ENCODE measurements at places on chromosomes 3 and 15. TPM values are rescaled to one million over a fixed set of nuclear protein-coding genes. Genes with fewer than 3 reads are reported as not detected.

Gene SAXO2
- total RNA-seq = 2.6 TPM

Gene NEO1
- total RNA-seq = 36.0 TPM

Gene FBXO40
- 0.23 TPM for total RNA-seq

Gene MNS1
- total RNA-seq = 1.1 TPM

DNA sequence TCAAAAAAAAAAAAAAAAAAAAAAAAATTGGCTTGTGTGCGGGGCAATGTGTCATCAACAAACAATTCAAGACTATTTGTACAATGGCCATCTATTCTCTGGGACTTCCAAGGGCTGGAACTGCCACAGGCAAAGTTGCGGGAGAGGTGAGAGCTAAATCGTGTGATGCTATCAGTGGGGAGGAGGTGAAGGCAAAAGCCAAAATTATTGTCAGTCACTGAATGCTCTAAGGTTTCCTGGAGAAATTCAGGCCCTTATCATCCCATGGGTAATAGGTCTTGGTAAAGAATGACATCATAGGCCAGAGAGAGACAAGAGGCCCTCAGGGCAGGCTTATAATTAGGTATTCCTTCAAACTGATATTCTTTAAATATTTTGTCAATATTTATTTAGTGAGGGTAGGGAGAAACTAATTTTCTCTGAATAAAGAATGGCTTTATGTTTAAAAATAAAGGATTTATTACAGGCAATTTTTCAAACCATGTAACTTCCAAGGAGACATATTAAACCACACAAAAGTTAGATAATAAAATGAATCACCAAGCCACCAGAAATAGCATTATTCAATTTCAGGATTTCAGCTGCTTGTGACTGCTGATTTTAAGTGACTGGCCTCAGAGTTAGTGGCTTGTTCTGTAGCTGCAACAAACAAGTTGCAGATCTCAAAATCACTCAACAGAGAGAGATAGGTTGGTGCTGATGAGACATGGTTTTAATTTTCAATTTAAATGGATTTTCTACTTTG lies 226.3 kb upstream of the MRPL3 start:
- no peak for DNase-seq

DNA sequence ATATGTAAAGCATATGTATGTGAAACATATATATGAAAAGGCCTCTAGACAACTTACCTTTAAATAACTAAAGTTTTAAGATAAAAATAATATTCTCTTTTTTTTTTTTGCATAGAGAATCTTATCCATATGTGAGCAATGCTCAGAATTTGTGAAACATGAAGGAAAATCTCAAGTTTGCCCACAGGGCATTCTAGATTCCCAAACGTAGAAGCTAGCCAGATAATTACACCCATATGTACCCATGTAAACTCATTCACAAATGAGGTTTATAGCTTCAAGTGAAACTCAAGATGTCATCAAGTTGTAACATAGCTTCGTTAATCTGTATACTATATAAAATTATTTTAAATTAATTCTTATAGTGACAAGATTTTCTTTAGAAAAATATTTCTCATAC lies 537.3 kb upstream of the NR2F2 start:
- DNase-seq = no peak

- no peak for DNase-seq
These were observed 99.7 kb upstream of the VGLL3 start for GRCh38 chr3:87090631-87091030.

DNA sequence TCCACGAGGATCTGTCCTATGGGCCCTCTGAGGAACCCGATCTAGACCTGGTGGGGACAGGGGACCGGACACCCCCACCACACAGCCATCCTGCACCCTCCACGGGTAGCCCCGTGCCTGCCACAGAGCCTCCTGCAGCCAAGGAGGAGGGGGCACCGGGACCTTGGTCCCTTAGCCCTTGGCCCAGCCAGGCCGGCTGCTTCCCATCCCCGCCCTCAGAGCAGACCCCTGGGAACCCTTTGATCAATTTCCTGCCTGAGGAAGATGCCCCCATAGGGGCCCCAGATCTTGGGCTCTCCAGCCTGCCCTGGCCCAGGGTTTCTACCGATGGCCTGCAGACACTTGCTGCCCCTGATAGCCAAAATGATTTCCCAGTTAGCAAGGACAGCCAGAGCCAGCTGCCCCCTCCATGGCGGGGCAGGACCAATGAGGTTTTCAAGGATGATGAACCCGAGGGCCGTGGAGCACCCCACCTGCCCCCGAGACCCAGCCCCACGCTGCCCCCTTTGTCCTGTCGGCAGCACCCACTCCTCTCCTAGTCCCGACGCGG lies 91.5 kb downstream of the TBC1D2B start:
- no peak for DNase-seq

GRCh38 chr3:9468460-9468859 lies 71.0 kb downstream of the SETD5 start:
- DNase-seq = no peak

GRCh38 chr3:194688200-194688740 lies 2.6 kb downstream of the FAM43A start:
- DNase-seq = peak; percentile 51

GRCh38 chr3:114071786-114072185 lies 15.2 kb downstream of the QTRT2 start:
- DNase-seq = no peak

DNA sequence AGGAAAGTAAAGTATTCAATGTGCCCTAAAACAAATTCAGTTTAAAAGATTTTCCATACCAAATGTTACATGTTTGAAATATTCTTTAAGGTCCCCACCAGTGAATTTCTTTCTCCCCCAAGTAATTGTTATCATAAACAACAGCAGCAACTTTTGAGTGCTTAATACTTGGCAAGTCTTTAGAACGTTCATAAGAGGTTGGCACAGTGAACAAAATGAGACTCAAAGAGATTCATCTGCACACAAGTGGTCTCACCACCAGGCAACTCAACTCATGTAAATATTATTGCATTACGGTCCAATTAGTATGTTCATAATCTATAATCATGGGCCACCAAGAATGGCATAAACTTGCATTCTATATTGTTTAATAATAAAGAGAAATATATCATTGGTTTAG lies 98.7 kb downstream of the TBL1XR1 start:
- no peak for DNase-seq

DNA sequence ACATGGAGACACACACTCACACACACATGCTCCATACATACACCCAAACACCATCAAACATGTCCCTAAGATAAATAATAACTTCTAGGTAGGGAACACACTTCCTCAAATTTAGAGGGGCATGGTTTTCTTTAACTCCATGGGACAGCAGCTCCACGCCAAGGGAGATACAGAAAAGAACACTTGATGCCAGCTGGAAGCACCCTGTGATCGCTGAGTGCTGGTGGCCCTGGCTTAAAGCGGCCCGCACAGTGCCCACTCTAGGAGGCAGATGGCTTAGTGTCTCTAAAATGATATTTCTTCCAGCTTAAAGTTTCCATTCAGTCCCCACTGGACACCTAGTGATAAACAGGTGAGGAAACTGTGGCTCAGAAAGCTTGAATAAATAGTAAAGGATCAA lies 232.9 kb downstream of the UACA start:
- peak; percentile 26 for DNase-seq

DNA sequence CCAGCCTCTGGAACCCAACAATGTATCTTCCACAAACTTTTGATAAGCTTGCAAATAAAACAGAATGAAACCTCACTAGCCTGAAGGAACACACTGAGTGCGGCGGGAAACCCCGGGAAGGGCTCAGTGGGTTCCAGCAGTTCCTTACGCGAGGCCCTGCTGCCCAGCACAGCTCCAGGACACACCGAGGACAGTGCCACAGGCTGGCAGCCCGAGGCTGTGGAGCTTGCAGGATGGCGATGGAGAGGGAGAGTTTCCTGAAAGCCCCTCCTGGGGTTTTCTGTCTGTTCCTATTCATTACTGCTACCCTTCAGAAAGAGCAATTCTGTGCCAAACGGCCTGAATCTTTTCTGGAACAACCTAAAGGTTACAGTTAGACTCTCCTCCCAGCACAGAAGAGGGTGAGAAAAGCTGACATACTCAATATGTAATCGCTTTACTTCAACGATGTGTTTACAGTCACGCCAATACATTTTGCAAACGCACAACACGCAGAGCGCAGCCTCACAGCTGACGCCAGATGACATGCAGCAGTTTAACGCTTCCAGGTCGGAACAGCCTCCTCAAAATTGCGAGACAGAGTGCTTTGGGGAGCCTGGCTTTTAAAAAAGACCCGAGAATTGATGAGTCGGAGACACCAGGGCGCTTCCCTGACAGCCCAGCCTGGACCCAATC lies 57.1 kb upstream of the RPL32 start:
- DNase-seq = no peak

DNA sequence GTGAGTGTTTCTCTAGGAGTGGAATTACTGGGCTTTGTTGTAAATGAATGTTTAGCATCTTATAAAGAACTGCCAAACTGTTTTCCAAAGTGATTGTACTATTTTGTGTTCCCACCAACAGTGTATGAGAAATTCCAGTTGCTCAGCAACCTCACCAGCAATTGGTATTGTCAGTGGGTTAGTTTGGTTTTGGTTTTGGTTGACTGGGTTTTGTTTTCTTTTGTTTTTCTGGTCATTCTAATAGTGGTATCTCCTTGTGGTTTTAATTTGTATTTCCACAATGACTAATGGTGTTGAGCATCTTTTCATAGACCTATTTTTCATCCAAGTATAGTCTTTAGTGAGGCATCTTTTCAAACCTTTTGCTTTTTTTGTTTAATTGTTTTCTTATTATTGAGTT lies 27.1 kb downstream of the FILIP1L start:
- DNase-seq = no peak

All from ureter (tissue), 1 donor.